CD4-positive, alpha-beta memory T cell (primary cell): ENCODE measurements at places on chromosomes 3 and 15.
A peak's percentile ranks its signal among the peaks of the same experiment; 100 is the strongest.

DNA sequence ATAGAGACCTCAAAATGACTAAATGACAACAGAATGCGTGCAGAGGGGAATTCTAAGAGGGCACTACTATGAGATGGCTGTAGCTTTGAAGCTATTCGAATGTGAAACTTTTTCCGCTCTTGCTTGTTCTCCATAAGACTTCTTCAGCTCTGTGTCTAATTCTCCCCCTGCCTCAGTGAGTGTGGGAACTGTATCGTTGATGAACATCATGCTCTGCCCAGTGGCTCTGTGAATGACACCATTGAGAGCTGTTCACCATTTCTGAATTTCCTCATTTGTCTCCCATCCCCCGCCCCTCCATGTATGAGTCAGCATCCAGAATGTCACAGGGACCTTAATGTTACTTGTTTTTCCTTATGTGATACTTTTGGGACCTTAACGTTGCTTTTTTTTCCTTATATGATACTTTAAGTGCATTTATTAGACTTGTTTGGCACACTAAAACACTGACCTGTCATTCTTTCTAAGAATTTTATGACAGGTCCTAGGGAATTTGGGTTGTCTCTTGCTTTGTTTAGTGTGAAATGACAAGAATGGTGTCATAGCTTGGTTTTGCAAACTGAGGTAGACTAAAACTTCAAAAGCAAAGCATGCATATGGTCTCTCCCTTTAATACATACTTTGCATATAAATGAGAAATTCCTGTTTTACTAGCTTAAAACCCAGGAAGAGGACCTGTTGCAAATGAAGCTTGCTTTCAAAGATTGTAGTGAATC lies 99.6 kb downstream of the FNDC3B start:
- DNase-seq, result no peak

- DNase-seq, result no peak
Measured at GRCh38 chr3:30437171-30437601, 169.2 kb upstream of the TGFBR2 start.

GRCh38 chr15:63600616-63601025 lies 3.4 kb downstream of the FBXL22 start:
- DNase-seq, result peak; percentile 90

DNA sequence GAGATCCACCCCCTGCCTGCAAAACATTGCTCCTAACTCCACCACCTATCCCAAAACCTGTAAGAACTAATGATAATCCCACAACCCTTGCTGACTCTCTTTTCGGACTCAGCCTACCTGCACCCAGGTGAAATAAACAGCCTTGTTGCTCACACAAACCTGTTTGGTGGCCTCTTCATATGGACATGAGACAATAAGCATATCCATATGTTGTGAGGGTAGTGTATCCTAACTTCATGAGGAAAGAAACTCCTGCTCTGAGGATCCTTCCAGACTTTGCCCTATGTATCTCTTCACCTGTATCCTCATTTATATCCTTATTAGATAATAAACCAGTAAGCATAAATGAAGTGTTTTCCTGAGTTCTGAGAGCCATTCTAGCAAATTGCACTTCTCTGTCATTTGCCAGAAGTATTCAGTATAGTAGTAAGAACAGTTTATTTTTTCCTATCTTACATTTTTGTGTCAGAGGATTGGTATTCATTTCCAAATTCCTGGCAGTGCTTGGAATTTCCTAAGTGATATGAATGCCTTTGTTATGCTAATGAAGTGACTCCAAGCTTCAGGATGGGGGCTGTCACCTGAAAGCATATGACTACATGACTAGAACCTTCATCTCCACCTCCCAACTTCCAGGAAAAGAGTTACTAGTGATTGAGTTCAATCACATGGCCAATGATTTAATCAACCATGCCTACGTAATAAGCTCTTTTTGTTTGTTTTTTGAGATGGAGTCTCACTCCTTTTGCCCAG lies 30.2 kb downstream of the TTBK2 start:
- DNase-seq, result no peak

- DNase-seq, result peak; percentile 57
Measured at GRCh38 chr15:60798821-60799220, 319.9 kb upstream of the ICE2 start.

- DNase-seq, result no peak
Measured at GRCh38 chr3:27049792-27050191, 319.4 kb downstream of the NEK10 start.

DNA sequence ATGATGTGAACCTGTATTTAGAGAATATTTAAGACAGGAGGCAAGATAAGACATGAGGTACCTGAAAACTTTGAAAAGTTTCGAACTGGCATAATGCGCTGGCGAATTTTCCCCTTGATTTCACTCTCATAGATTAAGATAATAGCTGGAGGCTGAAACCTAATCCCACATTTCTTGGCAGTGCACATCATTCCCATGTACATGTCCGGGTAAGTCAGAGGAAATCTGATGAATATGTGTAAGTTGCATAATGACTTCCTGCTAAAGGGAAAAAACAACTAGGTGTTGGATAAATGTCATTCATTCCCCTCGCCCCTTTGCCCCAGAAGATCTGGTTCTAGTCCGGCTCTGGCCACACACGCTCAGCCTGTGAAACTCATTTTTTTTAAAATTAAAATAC lies 3.6 kb downstream of the CEP19 start:
- no peak for DNase-seq

GRCh38 chr15:35121611-35122359 lies 36.7 kb upstream of the NANOGP8 start:
- no peak for DNase-seq

DNA sequence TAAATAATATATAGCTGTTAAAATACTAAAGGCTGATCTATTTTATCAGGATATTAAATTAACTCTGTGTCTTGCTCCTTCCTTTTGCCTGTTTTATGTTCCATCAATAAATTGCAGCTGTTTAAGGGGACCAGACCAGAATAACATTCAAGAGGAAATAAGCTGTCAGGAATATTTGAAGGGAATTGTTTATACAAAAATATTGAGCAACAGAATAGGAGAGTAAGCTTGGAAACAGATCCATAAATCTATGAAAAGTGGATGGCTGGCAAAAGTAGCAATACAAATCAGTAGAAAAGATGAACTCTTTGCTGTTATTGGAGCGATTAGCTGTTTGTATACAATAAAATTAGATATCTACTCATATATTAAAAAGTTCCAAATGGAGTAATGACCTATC lies 36.2 kb upstream of the PLSCR2 start:
- DNase-seq, result no peak

- DNase-seq, result no peak
Measured at GRCh38 chr3:37241880-37242279, 67.5 kb upstream of the LRRFIP2 start.

DNA sequence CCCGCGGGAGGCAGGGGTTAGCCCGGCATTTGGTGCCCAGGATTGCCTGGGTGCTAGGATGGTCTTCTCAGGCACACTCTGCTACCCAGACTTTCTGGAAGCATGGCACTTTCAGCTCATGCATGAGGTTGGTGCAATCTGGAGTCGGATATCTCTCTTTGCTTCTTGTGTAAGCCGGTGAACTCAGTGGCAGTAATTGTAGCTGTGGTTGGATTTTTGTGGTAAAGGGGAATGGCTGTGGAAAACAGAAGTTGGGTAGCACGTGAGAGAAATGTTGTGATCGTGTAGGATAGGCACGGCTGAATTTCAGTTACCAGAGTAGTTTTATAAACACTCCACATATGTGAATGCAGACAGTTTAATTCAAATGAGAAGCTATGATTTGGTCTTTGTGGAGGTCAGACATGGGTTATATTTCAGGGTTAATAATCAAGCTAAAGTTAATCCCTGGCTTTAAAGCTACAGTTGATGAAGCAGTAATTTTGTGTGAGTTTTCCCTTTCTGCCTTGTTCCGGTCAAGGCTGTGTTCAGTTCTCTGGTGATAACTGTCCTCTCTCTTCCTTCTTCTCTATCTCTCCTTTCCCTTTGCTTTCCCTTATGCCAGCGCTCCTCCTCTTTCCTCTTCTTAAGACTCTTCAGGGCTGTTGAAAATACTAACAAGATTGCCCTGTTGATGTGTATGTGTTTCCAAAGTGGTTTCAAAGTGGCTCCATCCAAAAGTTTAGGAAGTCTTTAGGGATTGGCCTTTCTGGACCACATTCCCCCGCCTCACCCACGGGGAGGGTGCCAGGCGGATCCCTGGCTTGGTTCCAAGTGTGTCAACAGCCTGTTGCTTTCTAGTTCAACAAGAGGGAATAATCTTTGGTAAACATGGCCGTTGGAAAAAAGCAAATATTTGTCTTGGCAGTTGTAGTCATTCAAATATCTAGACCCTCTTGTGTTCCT lies 404.6 kb upstream of the C2CD4B start:
- DNase-seq, result no peak

DNA sequence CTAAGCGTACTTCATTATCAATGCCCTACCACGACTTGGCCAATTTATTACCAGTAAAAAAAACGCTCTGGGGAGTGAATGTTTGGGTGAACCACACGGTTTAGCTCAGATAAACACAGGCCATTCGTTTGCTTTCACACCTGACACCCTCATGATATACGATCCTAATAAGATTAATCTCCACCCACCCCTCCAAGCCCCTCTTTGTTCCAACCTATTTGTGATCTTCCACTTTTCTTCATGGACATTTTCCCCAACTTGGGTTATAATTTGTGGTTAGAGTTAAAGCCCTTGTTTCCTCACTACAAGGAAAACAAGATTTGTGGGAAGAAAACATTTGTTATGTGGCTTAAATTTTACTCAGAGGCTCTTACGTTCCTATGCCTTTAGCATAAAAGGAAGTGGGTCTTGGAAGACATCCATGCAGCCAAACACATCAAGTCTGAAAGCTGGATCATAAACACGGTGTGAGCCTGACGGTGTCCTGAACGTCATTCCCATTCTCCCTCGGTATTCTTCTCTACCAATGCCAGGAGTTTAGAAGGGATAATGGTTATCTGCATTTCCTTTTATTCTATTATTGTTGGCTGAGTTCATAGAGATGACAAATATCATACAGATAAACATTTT lies 518.9 kb downstream of the NR2F2 start:
- no peak for DNase-seq

- DNase-seq, result no peak
Measured at GRCh38 chr3:172746475-172746874, 4.1 kb upstream of the ECT2 start.

DNA sequence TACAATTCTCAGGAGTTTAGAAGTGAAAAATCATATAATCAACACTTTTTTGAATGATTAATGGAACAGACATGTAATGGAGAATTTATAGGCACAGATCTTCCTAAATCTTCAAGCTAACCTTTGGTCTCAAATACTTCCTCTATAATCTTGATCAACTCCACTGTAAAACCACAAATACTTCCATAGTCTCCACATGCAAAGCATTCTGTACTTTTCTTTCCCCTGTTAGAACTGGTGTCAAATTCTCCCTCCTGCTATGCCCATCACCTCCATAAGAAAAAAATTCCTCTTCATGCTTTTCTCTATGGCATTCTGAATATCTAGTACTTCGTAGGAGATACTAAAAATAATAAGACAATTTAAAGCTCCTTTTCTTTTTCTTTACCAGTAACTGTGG lies 214.3 kb downstream of the ADAMTS9 start:
- no peak for DNase-seq

GRCh38 chr3:102141928-102142239 lies 292.6 kb downstream of the NFKBIZ start:
- DNase-seq, result no peak

DNA sequence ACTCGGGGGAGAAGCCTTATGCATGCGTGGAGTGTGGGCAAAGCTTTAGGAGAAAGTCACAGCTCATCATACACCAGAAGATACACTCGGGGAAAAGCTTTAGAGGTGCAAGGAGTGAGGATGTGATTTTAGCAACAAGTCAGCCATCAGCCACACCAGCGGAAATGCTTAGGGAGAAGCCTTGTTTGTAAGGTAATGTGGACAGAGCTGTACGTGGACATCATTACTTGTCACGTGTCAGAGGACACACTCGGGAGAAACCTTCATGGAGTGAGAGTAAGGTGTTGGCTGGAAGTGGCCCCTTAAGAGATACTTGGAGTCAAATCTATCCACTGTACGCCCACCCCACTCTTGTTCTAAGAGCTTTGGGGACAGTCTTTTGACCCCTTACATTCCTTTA lies 28.7 kb downstream of the ZNF589 start:
- DNase-seq, result no peak

- DNase-seq, result peak; percentile 37
Measured at GRCh38 chr3:102225407-102226132, 209.2 kb upstream of the ZPLD1 start.

GRCh38 chr15:70698836-70699390 lies 64.4 kb downstream of the UACA start:
- DNase-seq, result no peak
